ENCODE measurements at places on chromosomes 2 and 18. TPM values are rescaled to one million over a fixed set of nuclear protein-coding genes. Genes with fewer than 3 reads are reported as not detected.

RNF25 gene
- 51.2 TPM for total RNA-seq

CAPN13 gene
- total RNA-seq: not detected

SOWAHC gene
- 63.5 TPM for total RNA-seq

HIBCH gene
- total RNA-seq: 9.3 TPM

ALK gene
- not detected for total RNA-seq

SPHKAP gene
- not detected for total RNA-seq

CDH2 gene
- 0.79 TPM for total RNA-seq

CYBRD1 gene
- 14.5 TPM for total RNA-seq

PARD6G gene
- 12.4 TPM for total RNA-seq

TACR1 gene
- total RNA-seq: not detected

HYCC2 gene
- total RNA-seq: 8.4 TPM

C2orf80 gene
- total RNA-seq: not detected

CCDC150 gene
- 3.3 TPM for total RNA-seq

TSPYL6 gene
- not detected for total RNA-seq

GATA6 gene
- 2.9 TPM for total RNA-seq

SLC19A3 gene
- not detected for total RNA-seq

INHBB gene
- 0.53 TPM for total RNA-seq

KRTCAP3 gene
- 29.1 TPM for total RNA-seq

NAT8 gene
- total RNA-seq: not detected

NR4A2 gene
- total RNA-seq: 0.26 TPM

PSMA8 gene
- not detected for total RNA-seq

COLEC11 gene
- total RNA-seq: 0.38 TPM

BCL11A gene
- 3.6 TPM for total RNA-seq

SIX3 gene
- total RNA-seq: not detected

G6PC2 gene
- not detected for total RNA-seq

CCBE1 gene
- total RNA-seq: 1.6 TPM

MRO gene
- not detected for total RNA-seq

TXNL4A gene
- 44.0 TPM for total RNA-seq

NEU2 gene
- not detected for total RNA-seq

IRS1 gene
- total RNA-seq: 12.6 TPM

ZC3H8 gene
- total RNA-seq: 11.5 TPM

ABCB11 gene
- total RNA-seq: 0.26 TPM

CD28 gene
- not detected for total RNA-seq

TWIST2 gene
- 4.6 TPM for total RNA-seq

GPBAR1 gene
- under 0.01 TPM for total RNA-seq

Measured in bronchial epithelial cell (primary cell).